ENCODE measurements at places on chromosomes 4 and X.

- H3K4me3 ChIP-seq = no peak overlapping the region
- H3K27ac ChIP-seq = no peak overlapping the region
- H3K4me1 ChIP-seq = peaks cover 27% of the 10 kb centered on the region
- no peak for DNase-seq
These were observed 69.8 kb downstream of the RPS3A start for GRCh38 chr4:151169223-151169622.

- H3K4me1 ChIP-seq = no peaks in the 10 kb centered on the region
- no peak overlapping the region for H3K27ac ChIP-seq
- no peaks in the 10 kb centered on the region for H3K36me3 ChIP-seq
- no peak for DNase-seq
These were observed 454.5 kb upstream of the PCDH7 start for GRCh38 chr4:30265716-30266115.

DNA sequence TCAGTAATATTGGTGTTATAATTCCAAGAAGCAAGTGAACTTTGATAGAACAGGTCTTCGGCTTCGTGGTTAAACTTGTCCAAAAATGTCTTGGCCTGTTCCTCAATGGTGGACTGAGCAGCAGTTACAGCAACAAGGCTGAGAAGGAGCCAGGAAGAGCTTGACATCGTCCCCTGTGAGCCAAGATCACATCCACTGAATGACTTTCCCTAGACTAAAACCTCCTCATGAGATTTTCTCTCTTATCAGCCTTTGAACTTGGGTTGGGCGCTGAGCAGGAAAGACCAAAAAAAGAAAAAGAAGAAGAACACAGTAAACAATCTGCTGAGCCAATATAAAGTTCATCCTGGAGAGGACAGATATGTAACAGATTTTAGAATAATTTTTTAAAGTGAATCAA is at the start of gene ACE2:
ACE2 (minus strand) TSS at position 216 of the 400 bp plus-strand sequence; CDS start at position 167, 49 bp downstream.
- H3K4me1 ChIP-seq = no peaks in the 10 kb centered on the region
- H3K27ac ChIP-seq = no peak within 1 kb of the TSS
- H3K4me3 ChIP-seq = no peak within 1 kb of the TSS
- no peaks in the 10 kb centered on the region for H3K36me3 ChIP-seq

GRCh38 chr4:6378493-6379445 is 93.6 kb downstream of the PPP2R2C start:
- H3K36me3 ChIP-seq = no peaks in the 10 kb centered on the region
- H3K4me3 ChIP-seq = no peak overlapping the region
- no peak overlapping the region for H3K27ac ChIP-seq

DNA sequence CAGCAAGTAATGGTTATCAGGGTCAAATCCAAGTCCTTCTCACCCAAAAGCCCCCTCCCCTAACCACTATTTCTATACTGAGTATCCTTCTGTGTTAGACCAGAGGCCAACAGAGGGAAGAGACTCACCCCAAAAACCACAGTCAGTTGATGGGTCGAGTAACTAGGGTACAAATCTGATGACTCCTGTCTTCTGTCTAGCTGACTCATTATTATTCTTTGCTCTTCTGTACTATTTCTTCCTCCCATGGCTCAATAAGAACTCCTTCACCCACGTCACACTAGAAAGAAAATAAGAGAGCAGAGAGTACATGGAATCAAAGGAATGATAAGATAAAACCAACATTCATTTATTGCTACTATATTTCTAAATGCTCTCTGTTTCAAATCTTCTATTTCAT is 2.0 kb downstream of the RAB40A start:
- H3K36me3 ChIP-seq = no peaks in the 10 kb centered on the region
- no peaks in the 10 kb centered on the region for H3K4me1 ChIP-seq

DNA sequence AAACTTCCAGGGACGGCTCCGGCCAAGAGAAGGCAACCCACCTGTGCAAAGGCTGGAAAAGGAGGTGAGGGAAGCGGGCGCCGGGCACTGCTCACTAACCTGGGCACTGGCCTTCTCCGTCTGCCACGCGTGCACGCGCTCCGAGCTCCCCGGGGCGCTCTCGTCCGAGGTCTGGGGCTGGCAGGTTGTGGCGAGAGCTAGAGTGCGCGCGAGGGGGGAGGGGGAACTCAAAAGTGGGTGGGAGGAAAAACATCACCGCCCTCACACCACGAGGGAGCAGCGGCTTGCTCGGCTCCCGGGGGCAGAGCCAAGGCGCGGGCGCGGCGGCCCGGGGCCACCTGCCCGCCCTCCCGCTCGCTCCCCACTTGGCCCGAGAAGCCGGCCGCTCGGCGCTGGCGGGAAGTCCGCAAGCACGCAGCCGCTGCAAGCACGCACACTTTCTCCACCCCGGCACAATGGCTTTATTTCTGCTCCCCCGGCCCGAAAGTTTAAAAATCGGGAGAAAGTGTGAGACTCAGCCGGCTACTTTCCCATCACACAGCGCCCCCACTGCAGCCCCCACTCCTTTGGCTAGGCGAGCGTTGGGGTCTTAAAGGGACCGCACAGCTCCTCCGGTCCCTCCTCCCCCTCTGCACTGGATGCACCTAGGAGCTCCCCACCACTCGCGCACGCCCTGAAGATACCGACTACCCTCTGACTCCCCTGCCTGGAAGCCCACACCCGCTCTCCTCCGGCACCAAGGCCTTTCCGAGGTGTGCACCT is at the start of gene CHRDL1:
CHRDL1 (minus strand) TSS at position 173 of the 762 bp plus-strand sequence. CDS start 3,636 bp downstream, outside the sequence.
- H3K36me3 ChIP-seq = no peaks in the 10 kb centered on the region
- H3K4me1 ChIP-seq = no peaks in the 10 kb centered on the region
- no peak within 1 kb of the TSS for H3K27ac ChIP-seq
- H3K27me3 ChIP-seq = no peaks in the 10 kb centered on the region

GRCh38 chrX:136750364-136750763 is 30.4 kb downstream of the ARHGEF6 start:
- peaks cover 9% of the 10 kb centered on the region for H3K4me1 ChIP-seq
- no peaks in the 10 kb centered on the region for H3K27me3 ChIP-seq
- no peak for DNase-seq
- no peak overlapping the region for H3K4me3 ChIP-seq

DNA sequence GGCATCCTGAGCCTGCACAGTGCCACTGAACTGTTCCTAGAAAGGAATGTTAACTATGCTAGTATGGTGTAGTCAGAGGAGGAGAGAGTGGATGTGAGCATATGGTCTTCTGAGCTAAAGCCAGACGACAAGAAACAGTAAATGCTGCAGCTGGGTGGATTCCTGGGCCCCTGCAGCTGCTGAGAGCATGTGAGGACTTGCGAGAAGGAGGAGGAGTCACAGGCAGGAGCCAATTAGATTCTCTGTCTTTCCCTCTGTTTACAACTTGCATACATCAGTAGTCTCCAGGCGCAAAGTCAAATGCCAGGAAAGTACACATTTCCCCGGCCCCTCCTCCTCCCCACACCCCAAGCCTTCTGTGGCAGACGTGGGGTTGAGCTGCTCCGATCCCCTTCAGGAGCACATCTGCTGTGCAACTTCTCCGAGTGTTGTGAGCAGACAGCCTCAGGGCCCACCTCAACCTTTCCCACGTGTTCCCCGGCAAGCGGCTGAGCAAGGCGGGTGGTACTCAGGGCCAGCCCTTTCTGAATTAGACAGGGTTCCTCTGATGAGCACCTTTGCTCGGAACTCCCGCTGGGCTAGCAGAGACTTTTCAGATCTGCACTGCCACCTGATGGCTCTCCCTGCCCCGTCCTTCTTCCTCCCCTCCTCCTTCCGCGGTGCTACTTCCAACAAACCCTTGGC is 108.7 kb upstream of the ATP6AP2 start:
- DNase-seq = peak; percentile 60
- H3K27ac ChIP-seq = no peak overlapping the region
- no peaks in the 10 kb centered on the region for H3K27me3 ChIP-seq
- H3K4me3 ChIP-seq = peak overlapping the region; percentile 10

GRCh38 chr4:184196730-184197385 is 20.8 kb downstream of the ENPP6 start:
- H3K27me3 ChIP-seq = no peaks in the 10 kb centered on the region
- H3K27ac ChIP-seq = no peak overlapping the region
- no peaks in the 10 kb centered on the region for H3K4me1 ChIP-seq
- no peaks in the 10 kb centered on the region for H3K36me3 ChIP-seq

DNA sequence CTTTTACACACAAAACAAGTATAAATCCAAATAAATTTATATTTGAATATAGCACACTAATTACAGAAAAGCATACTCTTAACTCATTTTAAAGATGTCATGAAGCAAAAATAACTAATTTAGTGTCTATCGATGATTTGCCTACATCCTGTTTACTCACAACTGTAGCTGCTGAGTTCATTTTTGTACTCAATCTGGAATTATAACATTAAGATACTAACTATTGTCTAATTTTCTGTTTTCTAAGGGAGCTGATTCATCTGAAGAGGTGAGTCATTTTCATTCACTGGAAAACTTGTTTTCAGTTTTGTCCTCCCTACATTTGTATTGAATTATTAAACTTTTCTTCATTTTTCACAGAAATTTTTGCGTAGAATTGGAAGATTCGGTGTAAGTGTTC is 3.7 kb downstream of the STATH start:
- no peaks in the 10 kb centered on the region for H3K4me1 ChIP-seq
- H3K4me3 ChIP-seq = no peak overlapping the region
- H3K36me3 ChIP-seq = no peaks in the 10 kb centered on the region
- DNase-seq = no peak

DNA sequence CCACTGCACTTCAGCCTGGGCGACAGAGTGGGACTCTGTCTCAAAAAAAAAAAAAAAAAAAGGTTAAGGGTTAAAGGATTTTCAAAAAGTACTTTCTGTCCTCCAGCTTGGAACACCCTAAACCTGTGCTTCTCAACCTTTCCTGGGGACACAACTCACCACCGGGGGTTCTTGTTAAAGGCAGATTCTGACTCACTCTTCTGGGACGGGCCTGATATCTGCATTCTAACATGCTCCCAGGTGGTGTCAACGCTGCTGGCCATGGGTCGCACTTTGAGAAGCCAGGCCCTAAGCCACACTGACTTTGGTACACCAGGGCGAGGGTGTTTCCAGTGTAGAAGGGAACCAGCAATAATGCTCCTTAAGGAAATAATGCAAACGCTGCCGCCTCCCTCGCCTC is 46.1 kb downstream of the AFAP1 start:
- no peak overlapping the region for H3K27ac ChIP-seq
- no peaks in the 10 kb centered on the region for H3K36me3 ChIP-seq
- no peak overlapping the region for H3K4me3 ChIP-seq
- H3K27me3 ChIP-seq = no peaks in the 10 kb centered on the region

All from upper lobe of right lung (tissue), 1 donor.